ENCODE measurements at places on chromosomes 4 and X. TPM values are rescaled to one million over a fixed set of nuclear protein-coding genes. Genes with fewer than 3 reads are reported as not detected.

SHROOM3 gene
- total RNA-seq: 7.2 TPM

SLITRK4 gene
- total RNA-seq: not detected

UGT8 gene
- 2.1 TPM for total RNA-seq

FRAS1 gene
- 0.23 TPM for total RNA-seq

NIPAL1 gene
- total RNA-seq: 0.82 TPM

KANTR gene
- 6.8 TPM for total RNA-seq

AFF2 gene
- 0.05 TPM for total RNA-seq

VCX3B gene
- total RNA-seq: not detected

CLDN2 gene
- total RNA-seq: 0.10 TPM

PTCHD1 gene
- 1.4 TPM for total RNA-seq

KDR gene
- total RNA-seq: 0.18 TPM

PNMA5 gene
- not detected for total RNA-seq

CLCN3 gene
- total RNA-seq: 38.3 TPM

AMER1 gene
- total RNA-seq: 3.9 TPM

ZNF157 gene
- not detected for total RNA-seq

MGARP gene
- 2.3 TPM for total RNA-seq

STK26 gene
- 44.2 TPM for total RNA-seq

CLNK gene
- not detected for total RNA-seq

C4orf50 gene
- under 0.01 TPM for total RNA-seq

NEXMIF gene
- total RNA-seq: not detected

PDGFRA gene
- 0.15 TPM for total RNA-seq

SUPT20HL2 gene
- not detected for total RNA-seq

PABPC1L2A gene
- not detected for total RNA-seq

NKX3-2 gene
- 1.2 TPM for total RNA-seq

DGKK gene
- not detected for total RNA-seq

ZNF711 gene
- 3.1 TPM for total RNA-seq
